ENCODE measurements at places on chromosomes 6 and 20.
A peak's percentile ranks its signal among the peaks of the same experiment; 100 is the strongest.

DNA sequence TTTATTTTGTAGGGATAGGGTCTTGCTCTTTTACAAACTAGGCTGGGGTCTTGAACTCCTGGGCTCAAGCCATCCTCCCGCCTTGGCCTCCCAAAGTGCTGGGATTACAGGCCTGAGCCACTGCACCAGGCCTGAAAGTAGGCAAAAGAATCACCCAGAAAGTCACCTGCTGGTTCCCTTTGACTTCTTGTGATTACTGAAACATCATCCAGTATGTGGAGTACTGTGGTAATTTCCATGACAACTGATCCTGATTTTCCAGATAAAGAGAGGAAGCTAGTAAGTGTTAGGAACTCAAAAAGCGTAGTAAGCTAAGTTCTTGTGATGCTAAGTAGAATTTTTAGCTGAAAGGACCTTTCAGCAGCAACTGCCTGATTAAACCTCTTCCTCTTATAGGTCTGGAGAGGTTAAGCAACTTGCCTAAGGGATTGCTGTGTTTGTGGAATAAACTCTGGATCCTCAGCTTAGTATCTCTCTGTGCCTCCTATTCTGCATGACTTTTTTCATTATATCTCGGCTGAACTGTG is 16.8 kb downstream of the RALY start:
- peaks cover 6% of the 10 kb centered on the region for H3K36me3 ChIP-seq
- DNase-seq = no peak
- no peak overlapping the region for H3K27ac ChIP-seq

DNA sequence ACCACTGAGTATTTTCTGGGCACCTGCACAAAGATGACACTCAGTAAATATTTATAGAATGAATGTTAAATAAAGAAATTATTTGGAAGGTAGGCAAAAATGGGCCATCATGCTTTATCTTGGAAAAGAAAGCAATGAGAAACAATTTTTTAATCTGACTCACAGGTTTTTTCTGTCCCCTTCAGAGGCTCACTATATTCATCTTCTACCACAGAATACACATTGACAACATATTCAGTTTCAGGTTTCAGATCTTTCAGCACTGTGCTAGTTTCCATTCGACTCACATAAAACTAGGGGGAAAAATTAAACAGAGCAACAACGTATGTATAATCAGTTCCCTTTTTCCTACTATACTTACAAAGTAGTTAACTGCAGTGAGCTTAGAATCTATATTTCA is 58.3 kb downstream of the COL12A1 start:
- no peak for DNase-seq
- no peak overlapping the region for H3K4me3 ChIP-seq
- H3K27me3 ChIP-seq = no peaks in the 10 kb centered on the region

DNA sequence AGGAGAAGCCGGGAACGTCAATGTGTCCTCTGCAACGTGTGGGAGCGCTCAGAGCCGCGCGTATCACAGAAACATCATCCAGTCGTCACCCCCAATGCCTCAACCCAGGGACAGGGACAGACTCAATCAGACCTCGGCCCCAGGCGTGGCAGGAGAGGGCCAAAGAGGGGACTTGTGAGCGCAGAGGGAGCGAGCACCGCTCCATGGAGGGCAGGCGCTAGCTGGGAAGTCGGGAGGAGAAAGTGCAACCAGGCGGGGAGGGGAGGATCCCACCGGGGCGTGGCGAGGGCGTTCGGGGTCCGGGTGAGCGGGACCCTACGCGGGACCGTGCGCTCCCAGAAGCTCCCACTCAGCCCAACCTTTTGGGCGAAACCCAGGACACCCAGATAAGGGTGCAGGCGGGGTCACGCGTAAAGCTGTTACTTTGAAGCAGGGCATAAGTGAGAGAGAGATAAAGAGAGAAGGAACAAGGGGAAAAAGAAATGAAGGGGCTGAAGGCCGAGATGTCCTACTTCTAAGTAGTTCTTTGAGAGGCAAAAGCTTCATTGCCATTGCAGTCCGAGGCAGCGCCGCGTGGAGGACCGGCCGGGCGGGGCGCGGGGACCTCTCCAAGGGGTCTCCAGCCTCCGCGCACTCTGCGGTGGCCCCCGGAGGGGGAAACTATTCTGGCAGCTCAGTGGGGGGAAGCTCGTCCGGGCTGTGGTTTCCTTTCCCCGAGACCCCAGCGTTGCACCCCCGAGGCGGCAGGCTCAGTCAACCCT is 862 bp upstream of the SOBP start:
- peak; percentile 69 for DNase-seq
- peaks cover 12% of the 10 kb centered on the region for H3K4me1 ChIP-seq
- H3K36me3 ChIP-seq = no peaks in the 10 kb centered on the region
- peaks cover 17% of the 10 kb centered on the region for H3K27me3 ChIP-seq

DNA sequence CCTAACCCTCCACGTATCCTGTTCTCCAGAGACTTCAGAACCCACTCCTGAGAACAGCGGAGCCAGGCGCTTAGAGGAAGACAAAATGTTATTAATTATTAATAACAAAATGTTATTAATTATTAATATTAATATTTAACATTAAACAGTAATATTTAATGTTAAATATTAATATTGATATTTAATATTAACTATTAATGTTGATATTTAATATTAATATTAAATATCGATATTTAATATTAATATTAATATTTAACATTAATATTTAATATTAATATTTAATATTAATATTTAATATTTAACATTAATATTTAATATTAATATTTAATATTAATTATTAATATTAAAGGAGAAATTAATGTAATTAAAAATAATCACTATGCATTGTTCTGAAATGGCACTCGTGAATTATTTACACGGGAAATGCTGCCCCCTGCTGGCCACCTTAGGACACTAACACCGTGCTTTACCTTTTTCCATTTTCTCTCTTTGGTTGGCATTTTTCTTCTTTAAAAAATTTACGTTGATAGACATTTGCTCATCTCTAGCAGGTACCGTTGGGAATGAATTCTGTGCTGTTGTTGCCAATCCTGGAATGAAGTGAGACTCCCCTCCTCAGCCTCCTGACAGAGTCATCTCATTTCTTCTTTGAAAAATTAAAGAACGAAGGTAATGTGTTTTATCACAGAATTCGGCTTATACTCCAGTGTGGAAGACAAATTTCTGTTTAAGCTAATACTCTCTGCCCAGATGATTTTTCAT is 7.5 kb upstream of the GGTLC1 start:
- H3K27ac ChIP-seq = no peak overlapping the region
- peaks cover 1% of the 10 kb centered on the region for H3K4me1 ChIP-seq
- DNase-seq = peak; percentile 57
- no peak overlapping the region for H3K4me3 ChIP-seq
- H3K36me3 ChIP-seq = no peaks in the 10 kb centered on the region

GRCh38 chr6:31363811-31364210 is 6.8 kb upstream of the HLA-B start:
- no peak overlapping the region for H3K27ac ChIP-seq
- H3K4me3 ChIP-seq = no peak overlapping the region
- peaks cover 4% of the 10 kb centered on the region for H3K27me3 ChIP-seq
- no peak for DNase-seq
- peaks cover 10% of the 10 kb centered on the region for H3K36me3 ChIP-seq

DNA sequence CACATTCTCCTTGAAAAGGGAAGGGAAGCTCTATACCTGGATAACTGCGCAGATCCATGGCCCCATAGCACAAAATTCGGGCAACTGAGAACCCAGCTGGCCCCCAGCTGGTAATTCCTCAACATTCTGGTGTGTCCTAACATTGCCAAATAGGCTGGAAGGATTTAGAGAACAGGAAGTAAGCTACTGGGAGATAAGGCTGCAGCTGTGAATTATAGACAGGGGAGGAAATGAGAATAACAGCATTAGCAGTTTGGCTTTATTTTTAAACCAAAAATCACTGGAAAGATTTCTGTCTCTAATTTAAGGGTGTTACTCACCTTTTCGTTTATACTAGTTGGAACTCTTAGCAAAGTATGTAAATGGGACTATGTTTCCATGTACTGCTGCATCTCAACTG is 97.2 kb downstream of the TULP4 start:
- peaks cover 9% of the 10 kb centered on the region for H3K36me3 ChIP-seq
- H3K4me3 ChIP-seq = no peak overlapping the region
- H3K27ac ChIP-seq = no peak overlapping the region
- no peak for DNase-seq
- peaks cover 4% of the 10 kb centered on the region for H3K27me3 ChIP-seq
- H3K4me1 ChIP-seq = peaks cover 57% of the 10 kb centered on the region

GRCh38 chr20:63941282-63942081 is 14.7 kb downstream of the UCKL1 start:
- H3K27me3 ChIP-seq = peaks cover 10% of the 10 kb centered on the region
- DNase-seq = peak; percentile 78
- peak overlapping the region; percentile 76 for H3K4me3 ChIP-seq

DNA sequence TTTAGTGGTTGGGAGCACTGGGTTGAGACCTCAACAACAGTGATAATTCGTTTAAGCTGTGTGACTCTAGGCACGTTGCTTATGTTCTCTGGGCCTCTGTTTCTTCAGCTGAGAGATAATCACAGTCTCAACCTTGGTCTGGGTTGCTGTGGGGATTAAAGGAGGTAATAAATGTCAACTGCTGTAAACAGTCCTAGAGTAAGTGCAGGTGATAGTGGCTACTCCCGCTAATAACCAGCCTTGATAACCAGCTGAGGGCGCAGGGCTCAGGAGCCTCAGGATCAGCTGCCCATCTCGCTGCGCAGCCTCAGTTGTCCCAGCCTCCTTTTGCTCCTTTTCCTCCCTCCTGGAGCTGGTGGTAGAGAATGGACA is 58.0 kb downstream of the JARID2 start:
- no peak for DNase-seq
- H3K4me1 ChIP-seq = peaks cover 46% of the 10 kb centered on the region
- H3K4me3 ChIP-seq = no peak overlapping the region
- H3K27ac ChIP-seq = no peak overlapping the region
- peaks cover 2% of the 10 kb centered on the region for H3K27me3 ChIP-seq

DNA sequence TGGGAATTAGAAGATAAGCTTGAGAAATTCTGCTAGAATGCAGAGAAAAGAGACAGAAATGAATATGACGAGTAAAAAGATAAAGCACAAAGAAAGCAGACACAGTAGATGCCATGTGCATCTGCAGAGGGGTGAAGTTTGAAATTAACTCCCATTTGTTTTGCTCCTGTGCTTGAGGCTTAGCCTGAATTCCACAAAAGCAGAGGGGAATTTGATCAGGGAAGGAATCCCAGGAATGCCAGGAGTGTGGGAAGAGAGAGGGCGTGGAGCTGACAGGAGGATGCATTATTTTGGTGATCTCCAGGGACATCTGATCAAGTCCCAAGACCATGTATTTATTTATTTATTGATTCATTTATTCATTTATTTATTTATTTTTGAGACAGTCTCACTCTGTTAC is 55.6 kb downstream of the SLC22A1 start:
- no peak overlapping the region for H3K4me3 ChIP-seq
- DNase-seq = no peak
- H3K27me3 ChIP-seq = peaks cover 2% of the 10 kb centered on the region
- H3K36me3 ChIP-seq = no peaks in the 10 kb centered on the region
- H3K4me1 ChIP-seq = no peaks in the 10 kb centered on the region

DNA sequence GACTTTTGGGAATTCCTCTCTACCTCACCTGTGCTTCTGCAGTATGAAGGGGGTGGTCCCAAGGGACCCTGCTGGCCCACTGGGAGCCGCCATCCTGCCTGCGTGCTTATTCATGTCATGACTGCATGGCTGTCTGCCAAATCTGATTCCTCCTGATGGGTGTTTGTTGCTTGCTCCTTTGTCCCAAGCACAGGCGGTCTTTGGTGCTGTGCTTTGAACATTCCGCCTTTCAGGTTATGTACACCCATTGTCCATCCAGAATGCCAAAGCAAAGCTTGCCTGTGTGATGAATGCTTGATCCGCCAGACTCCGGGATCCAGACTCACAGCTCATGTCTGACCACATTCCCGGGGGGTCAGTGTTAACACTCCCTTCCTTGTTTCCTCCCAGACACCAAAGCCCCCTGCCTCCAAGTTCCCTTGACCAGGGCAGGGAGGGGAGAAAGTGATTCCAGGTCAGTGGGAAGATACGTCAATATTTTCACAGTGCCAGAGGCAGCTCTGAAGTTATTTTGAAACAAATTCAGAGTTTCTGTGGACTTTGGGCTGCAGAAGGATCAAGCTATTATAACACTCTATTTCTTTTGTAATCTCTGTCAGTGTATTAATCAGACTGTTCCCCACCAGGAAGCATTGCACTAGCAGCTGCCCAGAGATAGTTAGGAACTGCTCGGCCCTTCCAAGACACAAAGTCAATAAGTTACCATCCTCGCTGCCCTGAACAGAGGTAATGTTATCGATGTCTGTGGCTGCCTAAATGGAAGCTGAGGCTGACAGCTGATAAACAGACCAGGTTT is 9.5 kb downstream of the DAAM2 start:
- no peak for DNase-seq
- H3K4me1 ChIP-seq = no peaks in the 10 kb centered on the region
- H3K27me3 ChIP-seq = no peaks in the 10 kb centered on the region

GRCh38 chr6:4778086-4778485 is 1.9 kb downstream of the CDYL start:
- peaks cover 11% of the 10 kb centered on the region for H3K36me3 ChIP-seq
- DNase-seq = no peak
- H3K27ac ChIP-seq = peak overlapping the region; percentile 45
- H3K4me3 ChIP-seq = peak overlapping the region; percentile 94

DNA sequence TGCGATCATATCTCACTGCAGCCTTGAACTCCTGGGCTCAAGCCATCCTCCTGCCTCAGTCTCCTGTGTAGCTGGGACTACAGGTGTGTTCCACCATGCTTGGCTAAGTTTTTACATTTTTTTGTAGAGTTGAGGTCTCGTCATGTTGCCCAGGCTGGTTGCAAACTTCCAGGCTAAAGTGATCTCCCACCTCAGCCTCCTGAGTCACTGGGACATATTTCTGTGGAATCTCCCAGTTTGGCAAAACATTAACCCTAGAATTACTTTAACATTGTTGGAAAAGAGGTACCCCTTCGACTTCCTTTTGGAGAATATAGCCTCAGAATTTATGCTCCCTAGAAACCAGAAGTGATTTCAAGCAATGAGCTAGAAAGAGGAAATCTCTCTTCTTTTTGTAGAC is 57.2 kb downstream of the SHLD1 start:
- DNase-seq = no peak
- no peaks in the 10 kb centered on the region for H3K36me3 ChIP-seq
- no peaks in the 10 kb centered on the region for H3K4me1 ChIP-seq
- H3K27me3 ChIP-seq = peaks cover 2% of the 10 kb centered on the region
- H3K27ac ChIP-seq = no peak overlapping the region

- peak overlapping the region; percentile 53 for H3K27ac ChIP-seq
- no peaks in the 10 kb centered on the region for H3K36me3 ChIP-seq
- H3K27me3 ChIP-seq = no peaks in the 10 kb centered on the region
- no peak for DNase-seq
- no peak overlapping the region for H3K4me3 ChIP-seq
Observed at GRCh38 chr20:9306521-9306920, 207.9 kb upstream of the LAMP5 start.
